Stimulated activated CD4-positive, alpha-beta T cell treated with anti-CD3 and anti-CD28 coated beads, Interleukin-2, amount 100 ng/mL, for 4 hours (primary cell): ENCODE measurements at places on chromosomes 1 and 21.

GRCh38 chr1:16718908-16719533 is 21.3 kb upstream of the RNU1-4 start:
- no peak for DNase-seq

DNA sequence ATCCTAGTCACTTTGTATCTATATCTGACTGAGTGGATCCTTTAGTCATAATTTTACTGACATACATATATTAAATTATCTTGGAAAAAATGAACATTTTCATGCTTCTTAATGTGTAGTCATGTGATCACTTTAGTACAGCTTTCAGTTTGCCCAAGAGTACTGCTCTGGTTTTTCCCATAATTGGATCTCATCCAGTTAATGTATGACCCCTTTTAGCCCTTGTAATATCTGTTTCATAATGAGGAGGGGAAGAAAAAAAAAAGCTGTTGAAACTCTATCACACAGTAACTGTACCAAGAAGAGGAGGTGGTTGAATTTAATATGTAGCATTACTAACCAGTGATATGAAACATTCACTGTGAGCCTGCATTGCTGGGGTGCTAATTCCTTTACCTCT is 328.7 kb downstream of the PTPRC start:
- DNase-seq = no peak

- no peak for DNase-seq
Measured at GRCh38 chr1:9558946-9559545, 19.8 kb downstream of the SLC25A33 start.

DNA sequence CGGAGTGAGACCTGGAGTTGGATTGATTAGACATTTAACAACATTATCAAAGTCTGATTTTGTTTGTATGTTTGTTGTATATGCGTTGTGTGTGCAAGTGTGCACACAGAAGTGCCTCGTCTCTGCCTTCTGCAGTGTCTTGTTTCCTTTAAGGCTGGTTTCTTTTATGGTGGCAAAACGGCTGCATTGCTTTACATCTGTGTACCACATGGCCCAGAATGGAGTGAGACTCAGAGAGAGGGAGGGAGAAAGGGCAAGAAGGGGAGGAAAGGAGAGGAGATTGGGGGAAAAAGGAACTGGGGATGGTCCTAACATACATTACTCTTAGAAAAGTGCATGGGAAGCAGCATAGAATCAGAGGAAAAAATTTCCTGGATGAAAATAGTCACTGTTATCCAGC is 99.7 kb upstream of the WLS start:
- no peak for DNase-seq

GRCh38 chr1:201126832-201127754 is at the start of gene ASCL5:
Gene ASCL5, minus strand, starts transcription at chr1:201127184. Its CDS starts 11,812 bp downstream, at chr1:201115372.
- no peak for DNase-seq

DNA sequence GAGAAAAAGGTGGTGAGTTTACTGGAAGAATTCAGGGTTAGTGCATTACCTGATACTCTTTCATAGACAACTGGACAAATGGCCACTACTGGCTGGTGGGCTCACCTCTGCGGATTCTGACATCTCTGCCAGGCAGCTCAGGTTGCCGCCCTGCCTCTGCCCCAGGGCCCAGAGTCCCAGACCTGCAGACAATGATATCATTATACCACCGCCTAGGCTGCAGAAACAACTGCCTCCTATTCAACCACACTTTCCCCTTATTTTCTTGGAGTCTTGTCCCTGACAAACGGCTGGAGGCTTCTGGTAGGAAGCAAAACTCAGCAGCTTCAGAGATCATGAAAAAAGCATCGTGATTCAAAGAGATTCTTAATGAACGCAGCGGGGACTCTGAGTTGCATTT is 37.0 kb downstream of the IRF2BP2 start:
- no peak for DNase-seq

GRCh38 chr1:113784104-113784779 is 25.0 kb upstream of the PHTF1 start:
- no peak for DNase-seq

DNA sequence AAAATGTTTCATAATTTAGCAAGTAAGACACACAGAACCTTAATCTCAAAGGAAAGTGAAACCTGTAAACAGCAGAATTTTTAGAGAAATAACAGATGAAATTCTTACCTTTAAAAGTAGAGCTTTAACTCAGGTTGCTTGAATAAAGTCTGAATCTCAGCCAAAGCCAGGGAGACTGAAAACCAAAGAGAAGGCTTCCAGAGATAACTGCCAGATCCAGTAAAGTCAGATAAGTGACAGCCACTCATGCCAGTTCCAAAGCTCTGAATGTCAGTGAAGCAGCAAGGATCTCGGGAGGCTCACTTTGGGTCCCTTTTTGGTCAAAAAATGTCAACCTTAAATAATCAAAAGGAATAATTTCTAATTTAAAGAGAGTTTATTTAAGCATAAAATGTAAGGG is 199.9 kb upstream of the CHRM3 start:
- DNase-seq = no peak

DNA sequence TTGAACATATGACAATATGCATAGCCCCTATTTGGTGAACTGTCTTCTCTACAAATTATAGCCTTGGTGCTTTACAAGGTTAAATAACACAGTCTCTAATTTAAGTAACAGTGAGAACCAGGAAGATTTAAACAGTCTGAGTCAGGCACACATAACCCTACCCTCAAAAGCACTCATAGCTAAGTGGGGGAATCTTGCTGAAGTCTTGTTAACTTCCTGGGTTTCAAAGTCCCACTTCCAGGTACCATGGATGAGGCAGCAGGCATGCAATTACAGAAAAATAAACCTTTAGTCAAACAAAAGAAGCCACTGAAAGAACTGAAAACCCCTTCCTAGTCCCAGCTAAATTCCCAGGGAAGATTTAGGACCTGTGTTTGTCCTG is 147.6 kb downstream of the PBX1 start:
- DNase-seq = no peak

- no peak for DNase-seq
Measured at GRCh38 chr1:198628067-198628455, 10.8 kb upstream of the PTPRC start.

DNA sequence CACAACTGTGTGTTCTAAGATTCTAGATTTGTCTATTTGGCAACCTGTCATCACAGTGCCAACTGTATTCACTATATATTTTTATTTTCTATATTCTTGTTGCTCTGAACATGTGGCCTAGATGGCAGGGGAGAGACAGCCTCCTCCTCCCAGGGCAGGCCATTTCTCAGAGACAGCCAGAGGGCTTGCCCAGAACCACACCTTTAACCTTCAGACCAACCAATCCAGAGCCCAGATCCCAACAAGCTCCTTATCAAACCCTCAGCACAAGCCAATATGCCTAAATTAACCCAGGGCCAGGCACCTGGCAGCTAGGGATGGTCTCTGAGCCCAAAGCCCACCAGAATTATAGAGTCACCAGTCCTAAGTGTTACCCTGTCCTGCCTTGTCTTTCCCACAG is 19.3 kb downstream of the TRIM11 start:
- no peak for DNase-seq
